ENCODE measurements at places on chromosomes 1 and 21.

- DNase-seq, result no peak
Measured at GRCh38 chr1:192830595-192831246, 21.9 kb downstream of the RGS2 start.

- no peak for DNase-seq
Measured at GRCh38 chr1:76137746-76138145, 63.2 kb downstream of the ST6GALNAC3 start.

GRCh38 chr21:30081506-30081905 lies 85.1 kb downstream of the CLDN17 start:
- DNase-seq, result no peak

- DNase-seq, result peak; percentile 82
Measured at GRCh38 chr1:28887419-28887834, 26.9 kb upstream of the EPB41 start.

DNA sequence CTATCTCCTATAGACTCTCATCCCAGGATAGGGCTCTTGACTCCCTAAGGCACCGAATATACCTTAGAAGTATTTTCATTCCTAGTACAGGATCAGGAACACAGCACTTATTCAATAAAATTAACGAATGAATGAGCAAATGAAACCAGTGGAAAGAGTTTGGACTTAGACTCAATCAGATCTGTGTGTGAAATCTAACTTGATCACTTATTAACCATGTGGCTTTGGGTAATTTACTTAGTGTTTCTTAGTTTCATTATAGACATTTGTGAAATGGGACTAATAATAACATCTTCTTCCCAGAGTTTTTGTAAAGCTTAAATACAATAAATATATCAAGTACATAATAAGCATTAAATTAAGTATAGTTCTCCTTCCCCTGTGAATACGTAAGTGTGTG lies 230.1 kb downstream of the ADGRL2 start:
- DNase-seq, result no peak

DNA sequence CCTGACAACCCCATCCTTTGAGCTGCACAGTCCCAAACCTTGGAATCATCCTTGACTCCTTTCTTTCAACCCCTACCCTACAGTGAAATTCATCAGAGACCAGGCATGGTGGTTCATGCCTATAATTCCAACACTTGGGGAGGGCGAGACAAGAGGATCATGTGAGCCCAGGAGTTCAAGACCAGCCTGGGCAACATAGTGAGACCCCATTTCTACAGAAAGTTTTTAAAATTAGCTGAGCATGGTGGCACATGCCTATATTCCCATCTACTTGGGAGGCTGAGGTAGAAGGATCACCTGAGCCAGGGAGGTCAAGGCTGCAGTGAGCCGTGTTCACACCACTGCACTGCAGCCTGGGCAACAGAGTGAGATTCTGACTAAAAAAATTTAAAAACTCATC lies 34.5 kb downstream of the RERE start:
- no peak for DNase-seq
